GDM1 (cell line): ENCODE measurements at places on chromosomes 5 and 9.
A peak's percentile ranks its signal among the peaks of the same experiment; 100 is the strongest.

DNA sequence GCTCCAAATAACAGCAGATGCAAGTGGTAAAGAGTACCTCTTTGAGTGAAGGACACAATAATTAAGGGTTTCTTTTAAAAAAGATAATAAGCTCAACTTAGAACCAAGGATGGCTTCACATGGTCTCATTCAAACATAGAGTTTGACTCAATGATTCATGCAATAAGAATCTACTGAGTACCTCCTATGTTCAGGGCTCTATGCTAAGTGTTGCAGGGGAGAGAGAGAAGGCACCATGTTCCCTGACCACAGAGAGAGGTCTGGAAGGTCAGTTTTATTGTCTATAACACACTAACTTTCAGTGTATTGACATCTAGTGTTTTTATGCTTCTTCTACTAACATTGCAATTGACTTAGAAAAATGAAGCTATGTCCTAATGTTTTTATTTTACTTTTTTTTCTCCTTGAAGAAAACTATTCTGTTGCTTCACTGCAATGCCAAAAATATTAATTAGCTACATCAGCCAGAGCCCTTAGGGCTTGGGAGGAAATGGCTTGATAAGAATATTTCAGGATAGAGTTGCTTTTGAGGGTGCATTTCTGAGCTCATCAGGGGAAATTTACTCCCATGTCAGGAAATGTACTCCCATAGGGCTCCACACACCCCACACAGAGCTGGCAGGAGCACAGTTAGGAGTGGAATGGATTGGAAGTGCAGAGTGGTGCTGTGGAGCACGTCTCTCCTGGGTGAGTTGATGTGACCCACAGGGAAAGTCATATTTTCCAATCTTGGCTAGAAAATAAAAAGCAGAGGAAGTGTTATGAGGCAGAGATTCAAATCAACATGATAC is 106.6 kb downstream of the PDE8B start:
- no peak for DNase-seq

GRCh38 chr9:98108531-98109031 is 10.4 kb downstream of the TRIM14 start:
- no peak for DNase-seq

DNA sequence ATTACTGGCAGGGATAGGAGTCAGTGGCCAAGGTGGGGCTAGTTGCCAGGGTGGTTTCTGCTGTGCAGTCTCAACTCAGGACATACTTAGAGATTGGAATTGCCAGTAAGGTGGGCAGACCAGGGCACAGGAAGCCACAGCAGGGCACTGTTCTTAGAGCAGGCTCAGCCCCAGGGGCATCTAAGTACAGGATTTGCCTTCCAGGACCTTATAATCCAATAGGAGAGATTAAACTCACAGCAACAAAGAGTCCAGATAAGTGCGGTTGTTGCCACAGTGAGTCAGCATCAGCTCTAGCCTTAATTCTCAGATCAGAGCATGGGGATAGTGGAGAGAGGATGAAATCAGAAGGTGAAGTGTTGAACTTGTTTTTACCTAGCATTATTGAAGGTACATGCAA is 265.8 kb upstream of the TRPC7 start:
- no peak for DNase-seq

DNA sequence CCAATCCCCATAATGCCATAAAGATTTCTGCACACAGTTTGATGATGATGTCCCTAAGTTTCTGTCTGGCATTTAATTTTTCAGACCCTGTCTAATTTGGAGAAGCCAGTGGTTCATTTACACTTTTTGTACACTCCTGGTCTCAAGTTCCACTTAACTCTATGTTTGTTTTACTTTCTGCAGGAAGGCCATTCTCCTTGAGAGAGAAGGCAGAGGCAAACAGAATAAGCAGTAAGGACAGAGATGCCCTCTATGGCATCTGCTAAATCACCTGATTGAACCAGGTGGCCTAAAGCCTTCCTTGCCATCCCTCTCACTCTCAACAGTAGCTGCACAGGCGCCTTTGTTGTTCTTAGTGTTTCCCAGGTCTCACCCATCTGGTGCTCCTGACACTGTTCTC is 86.1 kb upstream of the LRRTM2 start:
- no peak for DNase-seq

DNA sequence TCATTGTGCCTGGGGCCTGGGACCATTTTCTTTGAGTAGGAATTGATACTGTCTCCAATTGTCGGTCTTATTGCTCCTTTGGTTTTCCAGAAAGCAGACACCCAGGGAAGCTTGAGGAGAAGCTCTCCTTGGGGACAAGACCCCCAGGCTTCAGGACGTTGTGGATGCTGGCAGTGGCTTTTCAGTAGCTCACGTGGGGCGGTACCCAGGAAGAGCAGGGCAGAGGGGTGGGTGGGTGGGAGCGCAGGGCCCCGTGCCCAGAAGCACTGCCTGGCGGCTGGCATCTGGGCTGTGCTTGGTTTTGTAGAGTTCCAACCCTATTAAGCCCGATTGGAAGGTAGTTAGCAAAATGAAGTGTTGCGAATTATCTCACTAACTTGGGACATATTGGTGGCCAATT is 374.2 kb upstream of the IRX1 start:
- DNase-seq, result no peak

GRCh38 chr5:150746-151145 is 40.5 kb upstream of the LRRC14B start:
- no peak for DNase-seq

GRCh38 chr5:35626108-35626507 is 8.4 kb downstream of the SPEF2 start:
- DNase-seq, result no peak

DNA sequence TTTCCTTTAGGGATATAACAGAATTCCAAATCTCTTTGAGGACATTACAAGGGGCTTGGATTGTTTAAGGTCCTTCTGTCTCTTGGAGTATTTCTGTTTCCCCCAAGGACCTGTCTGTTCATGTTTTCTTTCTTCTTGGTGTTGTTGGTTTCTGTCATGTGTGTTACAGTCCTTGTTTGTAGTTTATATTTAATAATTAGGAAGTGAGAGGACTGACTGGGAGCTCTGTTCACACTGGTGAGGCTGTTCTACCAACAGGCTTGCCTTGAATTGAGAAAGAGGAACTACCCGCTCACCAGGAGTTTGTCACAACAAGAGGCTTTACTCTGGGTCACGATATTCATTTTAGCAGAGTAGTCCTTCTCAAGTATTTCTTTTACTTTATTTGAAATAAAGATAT is 119.2 kb upstream of the SV2C start:
- DNase-seq, result no peak

GRCh38 chr5:57895766-57896165 is 413.2 kb upstream of the ACTBL2 start:
- DNase-seq, result no peak

GRCh38 chr5:115098041-115098702 is 71.5 kb downstream of the TRIM36 start:
- DNase-seq, result peak; percentile 30

DNA sequence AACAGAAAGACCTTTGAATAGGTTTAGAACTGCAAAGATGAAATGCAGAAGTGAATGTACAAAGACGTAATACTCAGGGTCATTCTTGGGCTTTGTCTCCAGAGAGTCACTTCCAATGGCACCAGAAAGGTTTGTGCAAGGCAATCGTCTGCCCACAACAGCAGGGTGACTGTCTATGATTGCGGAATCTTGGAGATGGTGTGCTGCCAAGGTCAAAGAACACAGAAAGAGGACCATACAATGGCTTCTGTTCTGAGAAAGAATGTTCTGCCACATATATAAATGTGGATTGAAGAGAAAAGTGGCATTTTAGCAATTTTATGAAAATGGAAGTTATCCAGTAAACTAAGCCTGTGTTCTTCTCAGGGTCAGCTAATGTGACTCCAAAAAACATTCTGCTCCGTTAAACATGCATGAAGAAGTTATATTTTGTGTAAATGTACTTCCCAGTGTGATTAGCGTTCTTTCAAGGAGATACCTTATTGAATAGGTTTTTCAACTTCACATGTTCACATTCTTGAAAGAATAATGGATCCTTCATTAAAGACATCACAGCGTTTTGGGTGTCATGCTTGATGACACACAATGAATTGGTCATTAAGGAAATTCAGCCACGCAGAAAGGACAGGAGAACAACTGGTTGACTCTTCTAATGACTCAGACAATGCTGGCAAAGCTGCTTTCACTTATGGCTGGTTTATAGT is 73.4 kb upstream of the CDH6 start:
- no peak for DNase-seq

DNA sequence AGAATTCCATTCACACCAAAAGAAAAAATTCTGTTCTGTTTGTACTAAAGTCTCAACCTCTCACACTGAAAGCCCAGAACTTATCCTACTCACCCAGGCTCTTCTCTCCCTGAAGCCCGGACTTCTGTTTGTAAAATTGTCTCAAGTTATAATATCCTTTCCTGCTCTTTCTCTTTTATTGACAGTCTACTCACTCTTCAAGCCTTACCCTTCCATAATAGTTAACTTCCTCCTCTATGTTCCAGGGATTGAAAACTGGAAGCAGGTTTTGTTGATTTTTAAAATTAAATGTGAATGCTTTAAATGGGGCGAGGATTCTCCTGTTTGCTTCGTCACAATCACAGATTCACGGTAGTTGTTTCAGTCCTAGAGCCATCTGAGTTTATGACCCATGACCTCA is 51.7 kb upstream of the CCDC112 start:
- DNase-seq, result no peak

GRCh38 chr5:167030500-167031120 is 1260.8 kb upstream of the WWC1 start:
- DNase-seq, result no peak

DNA sequence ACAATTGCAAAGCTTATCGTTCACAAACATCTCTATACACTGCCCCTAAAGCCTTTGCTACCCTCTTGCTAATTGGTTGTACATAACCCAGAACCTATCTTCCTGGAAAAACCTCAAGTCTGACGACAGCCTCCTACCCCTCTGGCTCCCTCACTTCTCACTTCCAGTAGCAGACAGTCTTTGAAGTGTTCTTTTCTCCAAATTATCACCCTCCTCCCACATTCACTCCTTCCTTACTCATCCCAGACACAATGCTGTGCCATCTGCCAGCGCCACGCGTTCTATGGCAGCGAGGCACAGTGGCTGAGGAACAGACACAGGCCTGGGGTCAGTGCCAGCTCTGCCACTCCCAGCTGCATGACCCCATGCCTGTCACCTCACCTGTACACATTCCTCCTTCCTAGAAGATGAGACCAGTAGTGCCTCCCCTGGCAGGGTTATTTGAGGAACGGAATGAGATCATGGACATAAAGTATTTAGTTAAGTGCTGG is 27.7 kb downstream of the CLTA start:
- no peak for DNase-seq

- no peak for DNase-seq
Observed at GRCh38 chr5:43227655-43228054, 35.6 kb downstream of the NIM1K start.

DNA sequence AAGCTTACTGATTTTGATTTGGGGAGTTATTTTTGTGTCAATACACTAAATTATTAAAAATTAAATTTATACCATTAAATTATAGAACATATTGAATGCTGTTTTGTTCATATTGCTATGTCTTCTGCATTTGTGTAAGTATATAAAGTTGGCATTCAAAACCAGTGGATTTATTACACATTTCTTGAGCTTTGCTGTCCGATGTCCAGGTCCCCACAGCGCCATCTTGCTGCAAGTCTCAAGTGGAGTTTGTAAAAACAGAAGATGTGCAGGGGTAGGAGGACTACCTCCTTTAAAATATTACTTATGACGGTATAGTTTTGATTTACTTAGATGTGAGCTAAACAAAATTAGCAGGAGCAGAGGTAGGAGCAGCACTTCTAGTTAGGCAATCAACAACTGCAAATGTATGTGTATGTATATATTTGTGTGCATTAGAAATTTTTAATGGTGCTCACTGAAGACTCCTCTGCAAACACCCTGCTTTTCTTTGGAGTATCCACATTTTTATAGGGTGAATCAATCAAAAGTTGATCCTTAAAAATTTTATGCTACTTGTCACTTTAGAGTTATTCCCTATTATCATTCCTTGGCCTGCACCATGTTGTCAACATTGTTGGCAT is 37.4 kb downstream of the CPEB4 start:
- no peak for DNase-seq

- DNase-seq, result no peak
Observed at GRCh38 chr5:30839956-30840355, 353.5 kb upstream of the CDH6 start.

DNA sequence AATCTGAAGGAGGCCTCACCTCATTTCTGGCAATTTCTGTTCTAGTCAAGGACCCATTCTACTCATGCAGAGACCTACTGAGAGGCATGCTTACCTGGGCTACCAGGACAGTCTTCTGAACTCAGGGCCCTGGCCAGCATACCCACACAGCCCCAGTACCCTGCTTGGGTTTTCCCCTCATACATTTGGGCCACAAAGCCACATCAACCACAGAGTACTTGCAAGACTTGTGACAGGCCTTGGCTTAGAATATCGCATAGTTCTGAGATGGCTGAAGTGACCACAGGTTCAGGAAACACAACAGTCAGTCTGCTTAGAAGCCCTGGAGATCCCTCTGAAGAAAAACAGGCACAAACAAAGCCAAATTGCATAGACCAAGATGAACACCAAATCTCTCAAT is 758.8 kb upstream of the CDH9 start:
- no peak for DNase-seq

DNA sequence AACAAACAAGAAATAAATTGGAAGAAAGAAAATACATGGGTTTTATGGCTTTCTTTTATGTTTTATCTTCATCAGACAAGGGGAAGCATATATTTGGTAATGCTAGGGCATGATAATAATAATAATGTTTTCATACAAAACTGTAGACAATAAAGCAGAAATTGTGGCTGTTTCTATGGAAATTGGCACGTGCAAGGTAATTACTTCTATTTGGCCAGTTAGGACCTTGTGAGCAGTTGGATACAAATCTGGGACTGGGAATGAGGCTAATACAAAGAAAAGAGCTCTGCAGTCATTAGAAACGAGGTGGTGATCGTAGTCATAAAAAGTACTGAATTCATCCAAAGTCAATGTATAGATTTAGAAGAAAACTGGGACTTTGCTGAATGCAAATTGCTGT is 233.6 kb downstream of the EFNA5 start:
- no peak for DNase-seq

GRCh38 chr9:95507464-95508241 is 9.1 kb downstream of the PTCH1 start:
- no peak for DNase-seq

DNA sequence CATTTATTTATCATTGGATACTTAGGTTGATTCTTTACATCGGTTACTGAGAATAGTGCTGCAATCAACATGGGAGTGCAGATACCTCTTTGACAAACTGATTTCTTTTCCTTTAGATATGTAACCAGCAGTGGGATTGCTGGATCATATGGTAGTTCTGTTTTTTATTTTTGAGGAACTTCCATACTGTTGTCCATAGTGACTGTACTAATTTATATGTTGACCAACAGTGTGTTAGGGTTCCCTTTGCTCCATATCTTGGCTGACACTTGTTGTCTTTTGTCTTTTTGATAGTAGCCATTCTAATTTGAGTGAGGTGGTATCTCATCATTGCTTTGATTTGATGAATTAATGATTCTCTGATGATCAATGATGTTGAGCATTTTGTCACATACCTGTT is 137.3 kb upstream of the PITX1 start:
- no peak for DNase-seq
